ENCODE measurements at places on chromosomes 12 and 14.

DNA sequence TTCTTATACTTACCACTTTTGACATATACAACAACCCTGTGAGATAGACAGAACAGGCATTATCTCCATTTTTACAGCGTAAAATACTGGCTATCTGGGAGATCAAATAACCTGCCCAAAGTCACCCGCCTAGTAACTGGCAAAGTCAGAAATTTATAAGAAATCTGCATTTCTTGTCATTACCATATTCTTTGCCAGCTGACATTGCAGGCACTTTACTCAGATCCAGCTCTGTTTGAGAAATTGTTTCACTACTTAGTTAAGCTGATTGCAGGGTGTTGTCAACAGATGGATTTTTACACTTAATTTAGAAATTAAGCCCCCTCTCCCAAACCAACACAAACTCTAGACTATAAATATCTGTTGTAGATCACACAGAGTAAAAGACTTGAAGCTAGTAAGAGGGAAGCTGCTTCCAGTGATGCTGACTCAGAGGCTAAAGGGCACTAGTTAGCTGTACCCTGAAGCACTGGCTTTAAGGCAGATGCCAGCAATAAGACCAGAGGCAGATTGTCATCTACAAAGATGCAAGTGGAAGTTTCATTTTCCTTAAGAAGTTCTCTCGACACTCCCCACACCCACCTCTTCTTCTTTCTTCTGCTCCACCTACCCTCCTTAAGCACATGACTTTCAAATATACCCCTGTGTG is 153.1 kb downstream of the ANO6 start:
- no peak for DNase-seq

DNA sequence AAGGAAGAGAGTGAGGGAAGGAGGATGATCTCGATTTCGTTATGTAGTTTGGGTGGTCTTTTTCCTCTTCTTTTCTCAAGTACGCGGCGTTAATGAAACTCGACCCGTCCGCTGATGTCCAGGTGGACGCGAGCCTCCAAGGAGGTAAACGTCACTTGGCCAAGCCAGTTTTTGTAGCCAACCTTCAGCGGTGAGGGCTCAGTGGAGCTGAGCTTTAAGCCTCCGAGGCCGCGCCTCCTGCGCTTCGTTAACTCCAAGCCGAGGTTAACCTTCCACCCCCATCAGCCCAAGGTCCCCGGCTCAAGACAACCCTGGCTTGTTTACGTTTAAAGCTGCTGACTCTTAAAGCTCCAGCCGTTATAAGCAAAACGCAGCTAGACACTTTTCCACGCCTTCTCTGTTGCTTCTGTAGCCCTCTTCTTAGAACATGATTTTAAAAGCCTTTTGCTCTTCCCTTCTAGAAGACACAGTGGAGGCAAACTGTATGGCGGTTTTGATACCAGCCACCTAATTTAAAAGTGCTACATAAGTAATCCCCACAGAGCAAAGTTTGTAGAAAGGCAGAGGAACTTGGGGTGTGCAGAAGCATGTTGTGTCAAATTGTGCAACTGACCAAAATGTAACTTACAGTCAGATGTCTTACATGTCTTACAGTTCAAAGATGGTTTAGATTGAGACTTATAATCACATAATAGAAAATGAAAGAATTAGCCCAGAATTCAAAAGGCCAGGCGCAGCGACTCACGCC is 923 bp upstream of the ITPR2 start:
- no peak for DNase-seq

DNA sequence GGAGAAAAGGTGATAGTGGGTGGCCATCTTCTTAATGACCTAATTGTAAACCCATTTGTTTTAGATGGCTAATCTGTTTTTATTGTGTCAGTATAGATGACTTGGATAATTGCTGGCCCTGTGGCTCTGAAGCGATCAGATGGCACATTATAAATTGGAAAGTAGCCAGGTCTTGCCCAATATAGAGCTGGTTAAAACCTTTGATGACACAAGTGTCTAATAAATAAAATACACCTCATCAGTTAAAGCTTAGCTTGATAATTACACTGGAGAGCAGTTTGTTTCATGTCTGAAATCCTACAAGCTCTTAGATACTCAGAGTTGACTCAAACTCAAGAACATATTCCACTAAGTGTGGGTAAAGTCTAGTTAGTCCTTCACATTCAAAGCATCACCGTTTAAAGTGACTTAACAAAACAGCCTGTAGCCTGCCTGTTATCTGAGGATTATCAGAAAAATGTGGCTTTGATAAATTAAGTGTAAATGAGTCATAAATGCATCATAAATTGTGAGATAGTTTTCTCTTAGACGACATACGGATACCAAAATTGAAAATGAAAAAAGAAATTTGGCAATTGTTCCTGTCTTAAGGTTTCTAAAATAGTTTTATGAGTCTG is 280.9 kb downstream of the LRIG3 start:
- DNase-seq = no peak

- DNase-seq = no peak
Observed at GRCh38 chr12:75632442-75632841, 121.0 kb upstream of the KRR1 start.

GRCh38 chr12:113298861-113299545 is 35.9 kb downstream of the SLC8B1 start:
- DNase-seq = no peak

Data from BE2C (cell line).